ENCODE measurements at places on chromosomes 16 and 17.

DNA sequence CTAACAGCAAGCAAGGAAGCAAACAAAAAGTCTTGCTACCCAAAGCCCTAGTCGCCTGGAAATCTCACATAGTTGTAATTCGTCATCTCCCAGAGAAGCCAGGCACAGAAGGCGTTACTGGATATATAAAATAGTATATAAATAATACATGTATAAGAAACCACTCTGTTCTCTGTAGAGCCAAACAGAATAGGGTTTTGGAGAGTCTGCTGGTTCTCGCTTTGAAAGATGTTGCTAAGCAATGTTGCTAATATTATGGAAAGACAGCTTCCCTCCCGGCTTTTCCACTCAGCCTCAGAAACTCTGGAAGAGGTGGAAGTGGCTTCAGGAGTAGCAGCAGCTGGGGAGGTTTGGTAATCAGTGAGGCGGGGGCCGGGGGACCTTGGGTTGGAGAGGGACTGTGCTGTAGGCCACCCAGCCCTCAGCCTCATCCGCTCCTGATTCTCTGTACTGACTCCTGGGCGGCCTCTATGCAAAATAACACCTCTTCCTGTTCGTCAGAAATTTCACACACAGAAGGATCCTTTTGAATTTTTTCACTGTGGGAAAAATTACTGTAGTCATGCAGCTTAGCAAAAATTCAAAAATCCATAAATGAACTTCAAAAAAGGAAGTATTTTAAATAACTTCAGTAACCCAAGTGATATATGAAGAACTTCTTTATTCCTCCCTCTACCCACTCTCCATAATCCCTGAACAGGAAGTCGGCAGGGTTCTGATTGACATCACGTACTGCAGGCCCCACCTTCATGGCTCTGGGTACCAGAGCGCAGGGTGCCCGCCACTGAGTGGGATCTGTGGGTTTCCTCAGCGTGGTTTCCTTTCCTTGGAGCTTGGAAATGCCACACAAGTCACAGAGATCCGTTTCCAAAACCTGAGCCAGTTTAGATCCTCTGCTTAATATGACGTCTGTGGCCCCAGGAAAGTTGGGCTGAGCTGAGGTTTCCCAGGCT lies 51.4 kb downstream of the RAP1GAP2 start:
- H3K36me3 ChIP-seq, result no peaks in the 10 kb centered on the region
- H3K27me3 ChIP-seq, result peaks cover 27% of the 10 kb centered on the region
- no peak overlapping the region for H3K4me3 ChIP-seq
- H3K4me1 ChIP-seq, result peaks cover 14% of the 10 kb centered on the region
- no peak for DNase-seq

DNA sequence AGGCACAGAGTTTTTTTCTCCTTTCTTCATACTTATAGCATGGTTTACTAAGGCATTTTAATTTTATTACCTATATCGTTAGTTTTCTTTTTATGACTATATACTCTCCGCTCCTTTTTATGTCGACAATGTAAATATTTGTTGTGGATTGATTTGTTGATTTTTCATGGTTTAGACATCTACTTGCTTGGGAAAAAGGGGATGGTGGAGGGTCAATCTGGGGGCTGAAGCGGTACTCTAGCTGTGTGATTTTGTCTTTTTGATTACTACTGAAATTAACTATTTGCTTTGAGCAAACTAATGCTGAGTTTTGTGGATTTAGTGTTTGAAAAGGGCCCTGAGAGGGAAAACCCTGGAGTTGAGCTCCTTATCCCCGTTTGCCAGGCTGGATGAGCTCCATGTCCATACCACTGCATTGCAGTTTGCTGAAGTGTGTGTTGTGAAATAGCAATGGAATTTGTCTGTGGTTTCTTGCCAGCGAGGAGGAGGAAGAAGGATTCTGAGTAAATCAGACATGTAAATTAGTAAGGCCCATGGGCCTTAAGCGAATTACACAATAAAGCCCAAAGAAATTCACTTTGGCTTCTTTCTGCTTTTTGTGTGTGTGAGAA lies 72.0 kb downstream of the FTO start:
- DNase-seq, result no peak
- H3K4me1 ChIP-seq, result peaks cover 44% of the 10 kb centered on the region
- H3K27me3 ChIP-seq, result no peaks in the 10 kb centered on the region
- no peak overlapping the region for H3K27ac ChIP-seq

GRCh38 chr17:50892101-50892776 lies 26.1 kb upstream of the TOB1 start:
- no peaks in the 10 kb centered on the region for H3K27me3 ChIP-seq
- no peak overlapping the region for H3K27ac ChIP-seq
- no peaks in the 10 kb centered on the region for H3K36me3 ChIP-seq
- H3K4me1 ChIP-seq, result peaks cover 6% of the 10 kb centered on the region

DNA sequence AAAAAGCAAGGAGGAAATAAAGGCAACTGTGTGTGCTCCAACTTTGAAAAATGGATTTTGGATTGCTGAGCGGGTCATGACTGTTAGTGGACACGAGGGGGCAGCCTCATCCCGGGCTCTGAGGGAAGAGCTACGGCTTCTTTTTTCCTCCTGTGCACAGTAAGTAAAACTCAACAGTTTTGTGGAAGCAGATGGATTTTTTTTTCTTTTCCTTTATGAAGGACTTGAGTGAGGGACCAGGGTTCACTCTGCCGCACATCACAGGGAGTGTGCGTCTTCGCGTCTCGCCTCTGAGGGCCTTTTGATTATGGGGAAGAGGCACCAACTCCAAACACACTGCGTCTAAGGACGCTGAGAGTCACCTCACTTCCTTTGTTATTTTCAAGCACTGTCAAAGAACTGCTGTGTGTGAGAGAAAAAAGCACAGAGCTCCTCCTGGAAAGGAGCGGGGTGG lies 80.3 kb upstream of the GOT2 start:
- no peaks in the 10 kb centered on the region for H3K36me3 ChIP-seq
- peaks cover 6% of the 10 kb centered on the region for H3K4me1 ChIP-seq
- peak overlapping the region; percentile 59 for H3K4me3 ChIP-seq
- H3K27me3 ChIP-seq, result peaks cover 12% of the 10 kb centered on the region
- peak; percentile 49 for DNase-seq
